ENCODE measurements at places on chromosomes 2 and 18.

DNA sequence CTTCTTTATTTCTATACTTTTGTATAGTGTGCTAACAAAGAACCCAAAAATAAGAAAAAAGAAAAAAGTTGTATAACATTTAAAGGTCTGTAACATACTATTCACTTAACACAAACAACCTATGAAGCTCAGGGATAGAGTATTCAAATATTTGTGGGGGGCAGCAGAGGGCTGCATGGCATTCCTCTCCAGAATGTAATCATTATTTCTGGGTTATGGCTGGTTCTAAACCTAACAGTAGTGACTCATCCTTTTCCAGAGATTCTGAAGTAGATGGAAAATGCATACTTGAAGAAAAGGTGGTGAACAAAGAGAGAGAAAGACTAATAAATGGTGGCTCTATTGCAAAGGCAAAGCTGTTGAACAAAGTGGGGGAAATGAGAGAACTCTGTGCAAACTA, 249.4 kb downstream of the NRXN1 start:
- DNase-seq = peak; percentile 49

- no peak for DNase-seq
These were observed 9.1 kb upstream of the HOXD4 start for GRCh38 chr2:176142281-176142680.

GRCh38 chr2:59076079-59076619, 835.0 kb upstream of the FANCL start:
- DNase-seq = no peak

- no peak for DNase-seq
These were observed 17.1 kb upstream of the SLC39A10 start for GRCh38 chr2:195639959-195640358.

GRCh38 chr2:233929352-233930022, 12.3 kb downstream of the TRPM8 start:
- no peak for DNase-seq

- no peak for DNase-seq
These were observed 273.2 kb downstream of the BCL11A start for GRCh38 chr2:60280238-60280637.

All from G401 (cell line).